ENCODE measurements at places on chromosomes 7 and 10. TPM values are rescaled to one million over a fixed set of nuclear protein-coding genes. Genes with fewer than 3 reads are reported as not detected.

GRCh38 chr7:49321843-49322242, 397.5 kb downstream of the CDC14C start:
- no peaks in the 10 kb centered on the region for H3K36me3 ChIP-seq
- H3K4me3 ChIP-seq: no peak overlapping the region
- no peak for DNase-seq
- no peaks in the 10 kb centered on the region for H3K4me1 ChIP-seq

GRCh38 chr7:140656548-140657515, 15.9 kb upstream of the ADCK2 start:
- H3K4me3 ChIP-seq: peak overlapping the region; percentile 60
- peak overlapping the region; percentile 77 for H3K27ac ChIP-seq
- H3K27me3 ChIP-seq: no peaks in the 10 kb centered on the region
- H3K4me1 ChIP-seq: peaks cover 32% of the 10 kb centered on the region
- DNase-seq: no peak
- no peaks in the 10 kb centered on the region for H3K36me3 ChIP-seq

DNA sequence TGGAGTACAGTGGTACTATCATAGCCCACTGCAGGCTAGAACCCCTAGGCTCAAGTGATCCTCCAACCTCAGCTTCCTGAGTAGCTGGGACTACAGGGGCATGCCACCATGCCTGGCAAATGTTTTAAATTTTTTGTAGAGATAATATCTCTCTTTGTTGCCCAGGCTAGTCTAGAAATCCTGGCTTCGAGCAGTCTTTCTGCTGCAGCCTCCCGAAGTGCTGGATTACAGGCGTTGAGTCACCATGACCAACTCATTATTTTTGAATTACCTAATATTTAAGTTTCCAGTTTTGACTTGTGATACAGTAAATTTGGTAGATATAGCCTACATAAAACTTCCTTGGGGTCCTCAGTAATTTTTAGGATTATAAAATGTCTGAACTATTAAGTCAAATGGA, 74.1 kb downstream of the RUNDC3B start:
- no peaks in the 10 kb centered on the region for H3K4me1 ChIP-seq
- no peaks in the 10 kb centered on the region for H3K27me3 ChIP-seq
- H3K27ac ChIP-seq: no peak overlapping the region
- H3K36me3 ChIP-seq: no peaks in the 10 kb centered on the region

GRCh38 chr10:125029584-125030242, 87.8 kb downstream of the ZRANB1 start:
- peak; percentile 23 for DNase-seq
- no peaks in the 10 kb centered on the region for H3K27me3 ChIP-seq
- H3K27ac ChIP-seq: peak overlapping the region; percentile 33
- peaks cover 13% of the 10 kb centered on the region for H3K36me3 ChIP-seq

DNA sequence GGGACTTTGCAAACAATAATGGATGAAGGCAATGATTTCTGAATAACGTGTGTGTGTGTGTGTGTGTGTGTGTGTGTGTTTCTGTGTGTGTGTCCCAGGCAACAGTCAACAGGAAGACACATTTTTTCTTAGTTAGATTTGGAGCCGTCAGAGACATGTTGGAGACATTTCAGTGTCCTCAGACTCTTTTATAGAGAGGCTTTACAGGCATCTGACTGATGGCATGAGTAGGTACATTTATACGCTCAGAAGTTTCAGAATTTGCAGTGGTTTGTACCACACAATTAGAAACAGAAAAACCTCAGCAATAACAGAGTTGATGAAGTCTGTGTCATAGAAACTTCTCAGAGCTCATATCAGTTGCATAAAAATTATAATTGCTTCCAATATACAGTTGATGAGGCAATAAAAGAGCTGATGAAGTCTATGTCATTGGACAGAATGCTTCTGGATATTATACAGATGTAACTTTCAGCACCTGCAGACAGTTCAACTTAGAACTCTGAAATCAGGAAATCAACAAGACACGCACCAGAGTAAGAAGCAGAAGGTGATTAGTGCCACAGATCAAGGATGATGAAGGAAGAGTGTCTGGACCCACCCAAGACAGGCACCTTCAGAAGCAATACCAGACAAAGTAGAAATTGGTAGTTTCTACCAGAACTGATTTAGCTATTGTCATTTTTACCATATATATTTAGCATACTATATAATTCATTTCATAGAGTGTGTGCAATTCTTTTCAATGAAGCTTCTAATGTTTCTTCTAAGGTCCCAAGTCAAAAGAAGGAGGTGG, 104.5 kb upstream of the LYZL1 start:
- no peak overlapping the region for H3K4me3 ChIP-seq
- no peaks in the 10 kb centered on the region for H3K36me3 ChIP-seq
- H3K27ac ChIP-seq: no peak overlapping the region
- no peak for DNase-seq

GRCh38 chr10:5775685-5776084, 37.5 kb downstream of the GDI2 start:
- H3K4me3 ChIP-seq: no peak overlapping the region
- no peaks in the 10 kb centered on the region for H3K27me3 ChIP-seq
- peak; percentile 26 for DNase-seq
- peaks cover 2% of the 10 kb centered on the region for H3K36me3 ChIP-seq
- peak overlapping the region; percentile 62 for H3K27ac ChIP-seq
- H3K4me1 ChIP-seq: peaks cover 28% of the 10 kb centered on the region

GRCh38 chr7:55963584-55964168, 709 bp upstream of the NIPSNAP2 start:
- H3K27ac ChIP-seq: peak overlapping the region; percentile 89
- H3K27me3 ChIP-seq: no peaks in the 10 kb centered on the region
- peak overlapping the region; percentile 73 for H3K4me3 ChIP-seq
- no peaks in the 10 kb centered on the region for H3K36me3 ChIP-seq
- H3K4me1 ChIP-seq: peaks cover 29% of the 10 kb centered on the region

- H3K27ac ChIP-seq: no peak overlapping the region
- no peaks in the 10 kb centered on the region for H3K4me1 ChIP-seq
- DNase-seq: no peak
- no peak overlapping the region for H3K4me3 ChIP-seq
- no peaks in the 10 kb centered on the region for H3K27me3 ChIP-seq
These were observed 119.7 kb downstream of the SND1 start for GRCh38 chr7:127771707-127772106.

DNA sequence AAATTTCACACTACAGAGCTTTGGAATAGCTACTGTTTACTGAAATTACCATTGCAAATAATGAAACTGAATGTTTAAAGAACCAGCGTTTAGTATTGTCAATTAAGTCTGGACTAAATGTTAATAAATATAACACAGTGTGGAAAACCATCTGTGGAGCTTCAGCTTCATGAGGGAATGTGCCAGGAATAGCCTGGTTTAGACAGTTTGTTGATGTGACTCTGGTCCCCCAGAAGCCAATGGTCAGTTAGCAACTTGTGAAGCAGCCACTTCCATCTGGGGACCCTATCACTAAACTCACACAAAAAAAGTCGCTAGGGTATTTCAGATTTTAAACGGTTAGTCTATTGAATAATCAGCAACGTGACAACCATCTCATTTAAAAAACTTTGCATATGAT, 207.8 kb downstream of the RAMP3 start:
- H3K4me3 ChIP-seq: no peak overlapping the region
- H3K27ac ChIP-seq: no peak overlapping the region
- DNase-seq: no peak
- H3K36me3 ChIP-seq: no peaks in the 10 kb centered on the region
- no peaks in the 10 kb centered on the region for H3K4me1 ChIP-seq

GRCh38 chr10:125857185-125857760, 23.8 kb downstream of the DHX32 start:
- no peaks in the 10 kb centered on the region for H3K4me1 ChIP-seq
- H3K27ac ChIP-seq: no peak overlapping the region

GRCh38 chr7:107315716-107316220, 147.0 kb downstream of the HBP1 start:
- H3K27me3 ChIP-seq: no peaks in the 10 kb centered on the region
- H3K4me1 ChIP-seq: no peaks in the 10 kb centered on the region
- no peak for DNase-seq
- H3K4me3 ChIP-seq: no peak overlapping the region
- no peak overlapping the region for H3K27ac ChIP-seq

DNA sequence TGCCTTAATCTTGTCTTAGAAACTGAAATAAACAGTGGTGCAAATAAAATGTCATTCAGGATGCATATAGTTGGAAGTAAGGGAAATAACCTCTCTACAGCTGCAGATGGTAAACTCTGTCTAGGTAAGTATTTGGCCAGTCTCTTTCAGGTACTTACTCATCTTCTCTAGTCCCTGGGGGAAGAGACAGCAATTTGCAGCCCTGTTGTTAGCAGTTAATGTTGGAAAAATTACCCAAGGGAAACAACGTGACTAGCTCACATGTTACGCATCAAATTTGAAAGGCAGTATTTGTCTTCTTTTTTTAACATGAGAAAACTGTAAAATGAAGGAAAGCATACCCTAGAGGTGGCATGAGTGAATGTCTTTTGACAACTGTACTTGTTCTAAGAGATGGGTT, 3.2 kb upstream of the HUS1 start:
- no peak for DNase-seq
- H3K27me3 ChIP-seq: no peaks in the 10 kb centered on the region
- H3K27ac ChIP-seq: no peak overlapping the region
- H3K4me3 ChIP-seq: no peak overlapping the region
- no peaks in the 10 kb centered on the region for H3K36me3 ChIP-seq

GRCh38 chr7:133528796-133529195, 275.9 kb downstream of the EXOC4 start:
- H3K4me1 ChIP-seq: peaks cover 13% of the 10 kb centered on the region
- no peak overlapping the region for H3K27ac ChIP-seq
- no peaks in the 10 kb centered on the region for H3K36me3 ChIP-seq

- no peaks in the 10 kb centered on the region for H3K36me3 ChIP-seq
- peaks cover 5% of the 10 kb centered on the region for H3K4me1 ChIP-seq
- H3K27me3 ChIP-seq: no peaks in the 10 kb centered on the region
- H3K27ac ChIP-seq: no peak overlapping the region
- no peak for DNase-seq
These were observed 181.3 kb downstream of the RNLS start for GRCh38 chr10:88401671-88402347.

- H3K27me3 ChIP-seq: no peaks in the 10 kb centered on the region
- no peaks in the 10 kb centered on the region for H3K36me3 ChIP-seq
- no peak overlapping the region for H3K27ac ChIP-seq
These were observed 77.0 kb downstream of the ADCYAP1R1 start for GRCh38 chr7:31129067-31129466.

DNA sequence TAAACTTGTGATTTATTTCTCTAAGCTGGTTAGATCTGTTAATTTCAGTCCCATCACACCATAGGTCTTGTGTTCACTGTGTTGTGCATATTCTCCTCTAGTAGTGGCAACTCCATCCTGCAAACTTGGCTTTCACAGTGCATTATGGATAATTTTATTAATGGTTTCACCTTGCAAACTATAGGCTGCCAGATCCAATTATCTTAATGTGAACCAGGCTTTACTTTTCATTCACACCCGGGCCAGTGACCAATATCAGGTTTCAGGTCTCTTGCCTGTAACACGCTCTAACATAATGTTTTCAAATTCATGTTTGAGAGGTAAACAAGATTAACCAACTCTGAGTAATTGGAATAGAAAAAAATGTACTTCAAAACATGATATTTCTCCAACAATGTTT, 1293.0 kb downstream of the REEP3 start:
- DNase-seq: no peak
- no peaks in the 10 kb centered on the region for H3K27me3 ChIP-seq
- no peak overlapping the region for H3K27ac ChIP-seq
- no peaks in the 10 kb centered on the region for H3K36me3 ChIP-seq
- H3K4me1 ChIP-seq: no peaks in the 10 kb centered on the region

DNA sequence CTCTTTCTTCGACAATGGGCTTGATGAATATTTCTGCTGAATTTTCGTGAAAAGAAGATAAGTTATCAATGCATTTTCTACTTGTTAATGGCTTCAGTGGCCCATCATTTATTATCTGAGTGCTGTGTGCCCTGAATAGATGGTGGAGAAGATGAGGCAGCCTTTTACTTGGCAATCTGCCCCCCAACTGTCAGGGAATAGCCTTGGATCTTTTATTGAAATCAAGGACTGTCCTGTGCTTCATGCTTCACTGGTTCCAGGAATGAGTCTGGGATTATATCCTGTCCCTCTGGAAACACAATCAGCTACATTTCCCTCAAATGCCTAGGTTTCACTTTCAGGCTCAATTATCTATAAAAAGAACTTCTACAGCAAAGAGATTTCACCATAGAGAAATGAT, 75.9 kb upstream of the NXPH1 start:
- H3K4me1 ChIP-seq: no peaks in the 10 kb centered on the region
- DNase-seq: no peak
- no peaks in the 10 kb centered on the region for H3K27me3 ChIP-seq
- no peak overlapping the region for H3K27ac ChIP-seq
- H3K4me3 ChIP-seq: no peak overlapping the region

The EGR2 gene
- 0.67 TPM for total RNA-seq

The NUTM2D gene
- total RNA-seq: 2.4 TPM

The FKBP6 gene
- not detected for total RNA-seq

The TWIST1 gene
- total RNA-seq: 0.20 TPM

The TEX47 gene
- total RNA-seq: not detected

The PHYHIPL gene
- total RNA-seq: not detected

The PILRA gene
- 2.7 TPM for total RNA-seq

The STAMBPL1 gene
- total RNA-seq: 1.1 TPM

The MALRD1 gene
- total RNA-seq: not detected

The SEC24C gene
- total RNA-seq: 44.8 TPM

The SYT15B gene
- 0.15 TPM for total RNA-seq

The FASTK gene
- total RNA-seq: 126 TPM

The FAM241B gene
- 1.1 TPM for total RNA-seq

The ZNF107 gene
- total RNA-seq: 0.91 TPM

The FLNC gene
- 4,656 TPM for total RNA-seq

Data from psoas muscle (tissue), 8 donors.